ENCODE measurements at places on chromosomes 6 and 20.

GRCh38 chr6:116180375-116180774 is 54.4 kb upstream of the COL10A1 start:
- DNase-seq = no peak

- DNase-seq = peak; percentile 89
Observed at GRCh38 chr6:33075568-33076405, at the start of gene HLA-DPB1. HLA-DPB1 (plus strand) TSS chr6:33075990; CDS start chr6:33076042, 52 bp downstream.

- no peak for DNase-seq
Observed at GRCh38 chr6:169274781-169275180, 21.1 kb upstream of the THBS2 start.

GRCh38 chr20:59628171-59628570 is 23.8 kb downstream of the PHACTR3 start:
- no peak for DNase-seq

DNA sequence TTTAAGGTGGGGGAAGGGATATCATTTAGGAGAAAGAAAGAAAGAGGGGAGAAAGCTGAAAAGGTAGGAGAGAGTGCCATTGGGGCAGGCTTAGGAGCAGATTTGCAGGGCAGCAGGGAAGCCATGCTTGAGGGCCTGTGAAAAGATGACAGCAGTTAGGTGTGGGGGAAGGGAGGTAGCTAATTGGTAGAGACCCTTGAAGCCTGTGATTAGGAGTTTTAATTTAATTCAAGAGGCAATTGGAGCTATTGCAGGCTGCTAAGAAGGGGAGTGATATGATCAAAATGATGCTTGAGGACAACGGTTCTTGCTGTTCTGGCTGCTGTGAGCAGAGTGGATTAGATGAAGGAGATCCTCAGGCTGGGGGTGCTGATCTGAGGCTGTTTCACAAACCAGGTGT is 24.5 kb upstream of the SEC63 start:
- DNase-seq = no peak

- DNase-seq = no peak
Observed at GRCh38 chr6:136528477-136528876, 21.7 kb downstream of the MAP7 start.

All from CD4-positive, alpha-beta T cell treated with Interleukin-17A for 1 hour (primary cell).